ENCODE measurements at places on chromosomes 1 and 21.

GRCh38 chr1:89943846-89944781 is 50.8 kb upstream of the ZNF326 start:
- DNase-seq, result no peak

DNA sequence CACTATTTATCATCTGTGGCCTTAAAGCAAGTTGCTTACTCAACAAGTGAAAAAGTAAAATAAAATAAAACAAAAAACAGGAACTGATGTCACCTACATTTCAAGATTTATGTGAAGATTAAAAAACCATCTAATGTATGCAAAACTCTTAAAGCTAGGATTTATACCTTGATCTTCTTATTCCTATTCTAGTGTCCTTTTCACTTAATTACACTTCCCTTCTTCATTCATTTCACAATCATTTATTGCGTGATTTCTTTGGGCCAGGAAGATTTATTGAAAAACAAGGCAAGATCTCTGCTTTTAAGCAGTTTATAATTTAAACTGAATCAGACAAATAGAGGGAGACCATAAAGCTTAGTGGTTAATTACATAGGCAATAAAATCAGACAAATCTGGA is 18.6 kb downstream of the PTGER3 start:
- DNase-seq, result no peak

- DNase-seq, result no peak
These were observed 253.1 kb upstream of the DUSP10 start for GRCh38 chr1:221994939-221995338.

DNA sequence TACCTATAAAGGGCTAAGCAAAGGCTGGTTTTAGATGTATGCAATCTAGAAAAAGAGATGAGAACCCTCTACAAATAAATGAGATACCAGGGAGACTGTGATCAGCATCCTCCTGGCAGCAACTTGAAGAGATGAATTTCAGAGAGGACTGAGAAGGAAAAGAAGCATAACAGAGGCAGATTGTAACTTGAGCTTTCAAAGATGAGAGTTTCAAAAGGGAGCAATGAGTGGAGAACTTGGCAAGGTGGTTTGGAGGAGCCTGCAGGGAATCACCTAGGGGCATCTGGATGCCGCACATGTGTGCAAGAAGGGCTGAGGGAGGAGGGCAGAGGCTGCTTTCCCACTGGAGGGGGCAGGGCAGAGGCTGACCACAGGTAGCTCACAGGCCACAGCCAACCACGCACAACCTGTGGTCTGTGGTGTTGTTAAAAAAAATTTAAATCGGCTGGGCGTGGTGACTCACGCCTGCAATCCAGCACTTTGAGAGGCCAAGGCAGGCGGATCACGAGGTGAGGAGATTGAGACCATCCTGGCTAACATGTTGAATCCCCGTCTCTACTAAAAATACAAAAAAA is 50.2 kb downstream of the PCNX2 start:
- DNase-seq, result no peak

DNA sequence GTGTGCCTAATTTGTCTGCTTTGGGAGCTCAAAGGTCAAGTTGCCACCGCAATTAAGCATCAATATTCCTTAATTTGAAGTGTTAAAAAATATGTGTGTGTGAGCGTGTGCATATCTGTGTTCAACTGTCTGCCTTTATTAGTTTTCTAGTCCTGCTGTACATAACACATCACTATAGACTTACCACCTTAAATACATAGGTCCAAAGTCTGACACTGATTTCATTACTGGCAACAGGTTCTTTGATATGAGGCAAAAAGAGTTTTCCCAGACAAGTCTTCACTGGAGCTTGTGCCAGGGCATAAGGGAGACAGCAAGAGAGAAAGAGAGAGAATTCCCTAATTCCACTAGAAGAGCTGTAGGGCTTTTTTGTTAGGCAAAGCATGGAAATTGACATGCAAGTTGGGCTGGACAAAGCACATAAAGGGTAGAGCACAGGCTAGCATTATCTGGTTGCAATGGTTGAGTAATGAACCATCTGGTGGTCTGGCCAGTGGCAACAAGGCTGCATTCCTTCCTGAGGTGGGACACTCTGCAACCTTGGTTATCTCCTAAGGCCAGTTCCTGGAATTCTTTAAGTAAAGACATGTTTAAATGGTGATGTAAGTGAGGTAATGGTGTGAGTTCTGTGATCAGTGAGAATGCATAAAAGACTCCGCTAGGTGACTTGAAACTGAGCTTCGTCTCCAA is 457.2 kb upstream of the ADAMTS5 start:
- no peak for DNase-seq

GRCh38 chr1:204017032-204017431 is 55.9 kb upstream of the SOX13 start:
- no peak for DNase-seq

- no peak for DNase-seq
These were observed 17.5 kb downstream of the ITGB2 start for GRCh38 chr21:44903050-44903685.

DNA sequence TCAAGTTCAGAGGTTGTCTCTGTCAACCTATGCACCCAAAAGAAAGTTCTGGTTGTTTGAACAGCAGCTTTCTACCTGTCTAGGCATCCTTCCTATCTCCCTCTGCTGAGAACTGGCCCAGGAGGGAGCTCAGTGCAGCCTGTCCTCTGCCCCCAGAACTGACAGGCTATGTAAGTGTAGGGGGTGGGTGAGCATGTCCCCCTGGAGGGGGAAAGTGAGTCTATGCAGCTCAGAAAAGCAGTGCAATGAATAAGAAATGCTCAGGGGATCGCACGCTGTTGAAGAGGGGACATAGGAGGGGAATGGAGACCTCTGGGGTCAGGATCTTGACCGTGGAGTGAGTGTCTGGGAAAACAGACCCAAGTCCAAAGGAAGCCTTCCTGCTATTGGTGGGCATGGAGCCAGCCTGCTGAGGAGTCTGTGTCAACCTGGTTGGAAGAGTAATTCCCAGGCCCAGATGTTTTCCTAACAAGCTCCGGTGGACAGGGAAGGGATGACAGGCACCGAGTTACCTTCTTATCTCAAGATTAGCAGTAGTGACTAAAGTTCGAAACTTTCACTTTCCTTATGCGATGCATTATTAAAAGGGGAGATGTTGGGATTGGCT is 26.1 kb upstream of the FHAD1 start:
- no peak for DNase-seq

GRCh38 chr1:154874465-154874864 is 4.4 kb upstream of the KCNN3 start:
- no peak for DNase-seq

GRCh38 chr1:54290506-54291184 is 90.7 kb downstream of the MRPL37 start:
- no peak for DNase-seq

DNA sequence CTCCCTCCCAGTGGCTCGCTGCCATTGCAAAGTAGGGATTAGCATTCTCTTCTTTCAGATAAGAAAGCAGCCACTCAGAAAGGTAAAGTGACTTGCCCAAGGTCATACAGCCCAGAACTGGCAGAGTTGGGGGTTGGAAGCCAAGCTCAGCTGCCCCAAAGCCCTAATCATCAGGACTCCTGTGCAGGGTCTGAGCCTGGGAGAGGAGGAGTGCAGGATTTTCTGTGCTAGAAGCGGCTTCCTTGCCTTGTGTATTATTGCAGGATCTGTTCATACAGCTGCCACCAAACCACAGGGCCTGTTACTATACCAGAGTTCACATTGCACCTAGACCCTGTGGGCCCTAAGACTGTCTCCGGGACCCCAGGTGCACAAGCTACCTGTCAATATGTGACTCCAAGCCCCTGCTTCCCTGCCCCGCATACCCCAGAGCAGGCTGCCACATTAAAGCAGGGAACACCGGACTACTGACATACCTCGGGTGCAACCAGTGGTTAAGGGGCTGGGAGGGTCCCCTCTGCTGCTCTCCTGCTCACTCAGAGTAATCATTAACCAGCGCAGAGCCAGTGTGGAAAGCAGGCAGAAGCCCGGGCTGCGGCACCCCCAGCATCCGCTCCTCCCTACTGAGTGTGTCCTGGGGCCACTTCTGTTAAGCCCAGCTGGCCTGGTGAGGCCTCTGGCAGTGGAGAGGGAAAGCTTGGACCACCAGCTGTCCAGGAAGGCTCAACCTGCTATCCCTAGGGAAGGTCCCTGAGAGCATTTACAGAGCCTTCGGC is 15.8 kb downstream of the HSPG2 start:
- DNase-seq, result no peak

DNA sequence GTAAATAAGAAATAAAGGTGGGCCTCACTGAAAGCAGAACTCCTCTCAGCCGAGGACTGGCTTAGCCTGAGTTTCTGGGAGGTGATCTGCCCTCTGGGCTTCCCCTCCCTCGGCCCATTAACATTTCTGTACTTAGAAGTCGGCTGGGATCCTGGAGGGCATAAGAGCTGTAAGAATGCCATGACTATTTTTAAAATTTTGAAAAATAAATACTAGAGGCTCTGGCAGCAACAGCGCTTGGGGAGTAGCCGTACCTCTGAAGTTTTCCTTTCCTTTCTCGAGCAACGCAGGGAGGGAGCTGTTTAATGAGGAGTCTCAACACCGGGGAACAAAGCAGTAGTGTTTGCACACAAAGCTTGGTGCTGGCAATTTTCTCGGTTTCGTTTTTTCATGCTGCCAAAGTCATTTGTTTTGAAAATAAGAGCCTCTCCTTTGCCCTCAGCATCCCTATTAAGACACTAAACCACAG is 498.7 kb downstream of the SMYD3 start:
- DNase-seq, result no peak

GRCh38 chr1:160671603-160672517 is 25.0 kb upstream of the SLAMF1 start:
- no peak for DNase-seq

- peak; percentile 20 for DNase-seq
These were observed 20.2 kb downstream of the NFYC start for GRCh38 chr1:40711465-40712404.

GRCh38 chr1:174433451-174433850 is 14.3 kb upstream of the GPR52 start:
- DNase-seq, result no peak

DNA sequence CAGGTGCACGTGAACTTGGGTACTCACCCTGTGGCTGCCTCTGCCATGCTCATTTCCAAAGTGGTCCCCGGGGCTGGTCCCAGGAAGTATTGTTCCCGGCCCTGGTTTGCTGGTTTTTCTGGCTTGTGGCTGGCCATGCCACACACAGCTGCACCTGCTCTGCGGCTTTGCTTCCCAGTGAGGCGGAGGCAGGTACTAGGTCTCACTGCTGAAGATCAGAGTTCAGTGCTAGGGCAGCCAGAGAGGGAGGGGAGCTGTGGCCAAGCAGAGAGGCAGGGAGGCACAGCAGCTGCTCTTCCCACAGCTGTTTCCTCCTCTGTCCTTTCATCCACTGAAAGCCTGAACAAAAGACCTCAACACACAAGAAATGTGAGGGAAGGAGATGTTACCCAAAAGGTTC is 30.5 kb downstream of the ENO1 start:
- no peak for DNase-seq

DNA sequence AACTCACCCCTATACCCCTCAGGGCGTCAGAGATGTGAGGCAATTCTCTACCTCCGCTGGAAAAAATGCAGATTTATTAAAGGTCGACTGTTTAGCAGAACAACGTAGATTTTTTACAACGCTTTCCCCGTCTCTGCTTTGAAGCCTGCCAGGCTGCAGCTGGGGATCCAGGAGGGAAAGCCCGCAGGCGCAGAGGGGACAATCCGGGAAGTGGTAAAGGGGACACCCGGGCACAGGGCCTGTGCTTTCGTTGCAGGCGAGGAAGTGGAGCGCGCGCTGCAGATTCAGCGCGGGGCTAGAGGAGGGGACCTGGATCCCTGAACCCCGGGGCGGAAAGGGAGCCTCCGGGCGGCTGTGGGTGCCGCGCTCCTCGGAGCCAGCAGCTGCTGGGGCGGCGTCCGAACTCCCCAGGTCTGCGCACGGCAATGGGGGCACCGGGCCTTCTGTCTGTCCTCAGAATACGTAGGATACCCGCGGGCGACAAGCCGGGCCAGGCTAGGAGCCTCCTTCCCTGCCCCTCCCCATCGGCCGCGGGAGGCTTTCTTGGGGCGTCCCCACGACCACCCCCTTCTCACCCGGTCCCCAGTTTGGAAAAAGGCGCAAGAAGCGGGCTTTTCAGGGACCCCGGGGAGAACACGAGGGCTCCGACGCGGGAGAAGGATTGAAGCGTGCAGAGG is 5.5 kb downstream of the SIM2 start:
- no peak for DNase-seq

GRCh38 chr21:43020771-43021170 is 46.4 kb downstream of the PKNOX1 start:
- no peak for DNase-seq

- DNase-seq, result no peak
These were observed 249.0 kb downstream of the PTPRU start for GRCh38 chr1:29485096-29485925.

GRCh38 chr1:39842030-39842678 is 41.1 kb downstream of the TRIT1 start:
- DNase-seq, result no peak

GRCh38 chr21:45547545-45547900 is 5.3 kb upstream of the SLC19A1 start:
- DNase-seq, result no peak

DNA sequence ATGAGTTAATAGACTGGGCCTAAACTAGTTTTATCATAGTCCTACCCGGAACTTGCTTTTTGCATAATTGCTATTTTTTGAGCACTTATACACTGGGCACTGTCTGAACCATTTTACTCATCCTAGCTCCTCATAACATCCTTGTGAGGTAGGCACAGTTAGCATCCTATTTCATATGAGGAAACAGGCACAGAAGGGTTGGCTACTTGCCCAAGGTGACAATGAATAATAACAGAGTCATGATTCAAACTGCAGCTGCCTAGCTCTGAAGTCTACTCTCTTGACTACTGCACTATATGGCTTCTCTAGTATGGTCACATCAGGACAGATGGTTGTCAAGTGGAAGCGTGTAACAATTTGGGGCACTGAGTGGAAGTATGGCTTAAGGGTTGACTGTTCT is 18.2 kb upstream of the RC3H1 start:
- no peak for DNase-seq

DNA sequence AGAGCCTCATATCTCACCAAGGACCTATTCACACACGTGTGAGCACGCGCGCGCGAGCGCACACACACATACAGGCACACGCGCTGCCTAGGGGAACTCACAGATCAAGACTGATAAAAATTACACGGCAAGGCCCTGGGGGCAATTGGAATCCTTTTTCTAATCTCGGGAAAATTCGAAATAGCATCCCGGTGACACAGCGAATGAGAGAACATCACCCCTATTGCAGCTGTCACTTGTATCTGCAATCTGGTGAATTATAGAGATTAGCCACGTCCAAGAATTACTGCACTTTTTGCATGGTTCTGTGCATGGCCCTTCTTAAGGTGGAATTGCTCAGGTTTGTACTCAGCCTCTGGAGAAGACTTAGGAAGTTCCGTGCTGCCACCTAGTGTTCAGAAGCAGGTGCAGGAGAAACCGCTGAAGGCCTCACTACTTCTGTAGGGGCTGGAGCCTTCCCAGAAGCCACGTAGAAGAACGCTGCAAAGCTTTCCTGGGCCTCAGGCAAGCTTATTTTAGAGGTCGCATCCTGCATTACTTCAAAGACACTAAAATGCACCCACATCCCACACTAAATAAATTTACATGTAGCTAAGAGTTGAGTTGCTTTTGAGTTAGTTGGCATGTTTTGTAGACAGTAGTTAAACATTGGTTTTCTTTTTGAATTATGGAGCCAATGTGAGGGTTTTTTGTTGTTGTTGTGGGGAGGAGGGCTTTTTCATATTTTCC is 229.2 kb upstream of the CAMK1G start:
- peak; percentile 48 for DNase-seq
